ENCODE measurements at places on chromosomes 5 and 9.

DNA sequence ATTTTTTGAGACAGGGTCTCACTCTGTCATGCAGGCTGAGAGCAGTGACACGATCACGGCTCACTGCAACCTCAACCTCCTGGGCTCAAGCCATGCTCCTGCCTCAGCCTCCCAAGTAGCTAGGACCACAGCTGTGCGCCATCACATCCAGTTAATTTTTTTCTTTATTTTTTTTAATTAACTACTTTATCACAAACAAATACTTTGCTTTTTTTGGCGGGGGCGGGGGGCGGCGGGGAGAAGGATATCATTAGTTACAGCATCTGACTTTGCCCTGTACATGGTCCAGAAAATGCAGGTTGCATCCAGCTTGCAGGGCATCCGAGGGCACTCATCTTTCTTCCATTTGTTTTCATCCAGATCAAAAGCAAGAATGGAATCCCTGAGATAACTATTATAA lies 201.8 kb upstream of the IER5L start:
- DNase-seq, result no peak

DNA sequence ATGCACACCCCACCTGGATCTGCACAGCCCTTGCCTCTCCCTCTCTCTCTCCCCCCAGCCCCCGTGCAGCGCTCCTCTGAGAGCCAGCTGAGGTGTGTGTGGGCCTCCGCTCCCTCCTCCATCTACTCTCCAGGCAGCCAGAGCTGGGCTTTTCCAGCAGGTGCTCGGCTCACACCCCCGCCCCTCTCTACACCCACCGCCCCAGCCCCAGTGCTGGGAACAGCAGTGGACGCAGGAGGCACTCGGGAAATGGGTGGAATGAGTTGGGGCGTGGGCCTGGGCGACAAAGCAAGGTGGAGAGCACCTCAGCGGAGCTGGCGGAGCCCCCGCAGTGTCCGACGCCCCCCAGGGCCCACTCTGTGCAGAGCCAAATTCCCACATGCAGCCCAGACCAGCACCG lies 13.3 kb upstream of the LHX3 start:
- no peak for DNase-seq

GRCh38 chr5:107968998-107969397 lies 298.3 kb upstream of the EFNA5 start:
- no peak for DNase-seq

GRCh38 chr5:79901631-79902030 lies 89.4 kb downstream of the MTX3 start:
- no peak for DNase-seq

GRCh38 chr9:129213551-129213950 lies 35.5 kb upstream of the IER5L start:
- no peak for DNase-seq

DNA sequence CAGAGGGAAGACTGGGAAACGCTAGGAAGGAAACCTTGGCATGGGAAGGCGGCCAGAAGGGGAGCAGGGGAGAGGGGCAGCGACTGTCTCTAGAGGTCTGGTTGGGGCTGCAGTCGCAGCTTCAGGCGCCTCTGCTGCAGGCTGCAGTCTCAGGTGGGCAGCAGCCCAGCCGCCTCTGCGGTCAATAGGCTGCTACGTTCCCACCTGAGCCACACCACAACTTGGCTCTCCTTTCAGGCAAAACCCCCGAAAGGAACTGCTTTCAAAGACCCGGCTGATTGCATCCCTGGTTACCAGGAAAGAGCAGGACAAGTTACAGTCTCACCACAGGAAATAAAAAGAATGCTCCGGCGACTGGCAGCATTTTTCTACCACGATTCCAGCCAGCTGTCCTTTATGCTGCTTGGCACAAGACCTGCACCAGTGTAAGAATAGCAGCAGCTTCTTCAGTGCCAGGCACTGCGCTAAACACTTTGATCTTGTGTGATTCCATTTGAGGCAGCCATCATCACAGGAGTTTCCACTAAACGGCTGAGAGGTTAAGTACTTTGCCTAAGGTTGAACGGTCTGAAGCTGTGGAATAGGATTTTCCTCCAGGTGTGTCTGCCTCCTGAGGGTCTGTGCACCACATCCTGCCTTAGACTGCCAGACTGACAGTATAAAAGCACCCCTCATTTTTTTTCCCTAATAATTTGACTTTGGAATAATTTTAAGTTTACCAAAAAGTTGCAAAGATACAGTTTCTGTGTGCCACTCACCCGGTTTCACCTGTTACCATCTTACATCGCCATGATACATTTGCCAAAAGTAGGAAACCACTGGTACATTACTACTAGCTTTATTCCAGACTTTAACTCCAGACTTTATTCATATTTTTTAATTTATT lies 7.5 kb downstream of the RPS14 start:
- DNase-seq, result no peak

- DNase-seq, result no peak
Observed at GRCh38 chr5:154885439-154885838, 27.0 kb downstream of the CNOT8 start.

DNA sequence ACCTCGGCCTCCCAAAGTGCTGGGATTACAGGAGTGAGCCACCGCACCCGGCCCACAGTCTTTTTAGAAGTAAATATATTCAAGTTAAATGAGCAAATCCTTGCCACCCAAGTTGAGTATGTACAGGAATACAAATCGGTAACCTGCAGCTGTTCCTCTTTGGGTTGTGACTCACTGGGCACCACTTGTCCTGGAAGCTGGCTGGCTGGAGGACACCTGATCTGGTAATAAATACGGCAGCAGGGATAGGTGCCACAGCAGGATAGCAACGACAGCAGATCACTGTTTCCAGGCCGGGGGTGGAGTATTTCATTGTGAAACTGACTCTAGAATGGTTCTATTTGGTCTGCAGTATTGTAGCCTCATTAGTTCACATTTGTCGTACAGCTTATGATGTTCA lies 35.7 kb upstream of the SLC36A2 start:
- no peak for DNase-seq

GRCh38 chr5:112036206-112036605 lies 279.2 kb upstream of the NREP start:
- no peak for DNase-seq

- no peak for DNase-seq
Observed at GRCh38 chr9:120758544-120758943, 34.7 kb downstream of the FBXW2 start.

DNA sequence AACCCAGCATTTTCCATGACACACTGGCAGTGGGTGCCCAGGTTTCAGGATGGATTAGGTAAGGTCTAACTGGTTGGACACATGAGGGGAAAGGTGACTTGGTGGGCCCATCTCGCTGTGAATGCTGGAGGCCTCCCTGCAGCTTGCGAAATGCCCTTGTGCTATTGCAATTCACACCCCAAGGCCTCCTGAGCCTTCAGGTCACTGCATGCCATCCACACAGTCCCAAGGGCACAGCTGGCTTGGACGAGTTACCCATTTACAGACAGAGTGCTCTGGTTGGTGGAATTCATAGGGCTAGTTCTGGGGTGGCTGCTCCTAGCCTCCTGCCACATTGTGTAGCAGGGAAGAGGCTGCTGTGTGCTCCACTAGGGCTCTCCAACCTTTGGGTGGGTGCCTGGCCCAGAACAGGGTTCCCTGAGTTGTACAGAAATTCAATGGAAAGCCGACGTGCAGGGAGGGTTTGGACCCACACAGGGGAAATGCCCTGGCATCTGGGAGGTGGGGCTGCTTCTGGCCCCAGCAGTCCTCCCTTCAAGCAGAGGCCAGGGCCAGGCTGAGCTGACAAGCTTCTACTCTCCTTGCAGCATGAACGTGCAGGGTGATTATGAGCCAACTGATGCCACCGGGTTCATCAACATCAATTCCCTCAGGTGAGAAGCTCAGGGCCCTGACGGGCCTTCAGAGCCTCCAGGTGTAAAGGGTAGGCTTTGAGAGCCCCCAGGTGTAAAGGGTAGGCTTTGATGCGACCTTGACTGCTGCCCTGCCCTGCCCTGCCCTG lies 54.3 kb downstream of the ASS1 start:
- DNase-seq, result no peak

- peak; percentile 5 for DNase-seq
Observed at GRCh38 chr9:115209601-115210306, 91.8 kb upstream of the TNC start.

DNA sequence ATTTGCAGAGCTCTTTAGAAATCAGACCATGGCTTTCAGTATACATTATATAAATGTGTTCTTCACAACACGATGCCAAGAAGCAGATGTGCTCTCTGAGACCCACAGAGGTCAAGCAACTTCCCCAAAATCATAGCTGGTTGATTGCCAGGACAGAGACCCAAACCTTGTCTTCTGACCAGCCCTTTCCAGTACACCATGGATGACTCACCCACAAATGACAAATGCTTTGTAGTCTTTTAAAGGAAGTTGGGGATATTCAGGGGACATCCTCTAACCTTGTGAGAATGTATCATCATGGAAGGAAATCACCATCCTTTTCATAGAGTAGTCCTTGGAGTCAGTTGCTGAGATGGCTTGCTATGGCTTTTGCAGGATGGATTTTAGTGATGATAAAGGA lies 30.1 kb downstream of the ZNF462 start:
- DNase-seq, result no peak

DNA sequence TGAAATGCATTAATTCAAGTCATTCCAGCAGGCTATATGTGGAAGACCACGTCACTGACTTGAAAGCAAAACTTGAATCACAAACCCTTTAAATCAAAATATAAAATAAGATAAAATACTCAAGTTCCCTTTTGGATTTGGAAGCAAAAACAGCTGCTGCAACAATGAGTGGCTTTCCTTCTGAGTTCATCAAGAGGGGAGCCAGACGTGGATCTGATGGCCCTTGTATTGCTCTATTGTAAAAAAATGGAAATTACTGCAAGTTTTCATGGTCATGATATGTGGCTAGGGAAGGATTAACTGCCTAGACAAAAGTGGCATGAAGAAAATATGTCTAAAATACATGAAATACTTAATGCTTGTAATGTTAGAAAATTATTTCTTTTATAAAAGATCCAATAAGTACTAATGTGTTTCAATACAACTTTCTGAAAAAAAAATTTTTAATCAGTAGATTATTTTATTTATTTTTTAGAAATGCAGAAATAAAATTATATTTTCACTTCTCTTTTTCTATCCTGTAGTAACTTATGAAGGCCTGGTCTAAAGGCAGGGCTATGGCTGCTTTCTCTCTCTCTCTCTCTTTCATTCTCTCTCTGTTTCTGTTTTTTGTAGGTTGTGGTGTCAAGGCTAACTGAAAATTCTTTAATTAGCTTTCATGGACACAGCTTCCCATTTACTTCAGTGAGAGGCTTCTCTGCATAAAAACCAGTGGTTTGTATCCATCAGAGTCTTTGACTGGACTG lies 24.0 kb downstream of the LIX1 start:
- DNase-seq, result no peak

DNA sequence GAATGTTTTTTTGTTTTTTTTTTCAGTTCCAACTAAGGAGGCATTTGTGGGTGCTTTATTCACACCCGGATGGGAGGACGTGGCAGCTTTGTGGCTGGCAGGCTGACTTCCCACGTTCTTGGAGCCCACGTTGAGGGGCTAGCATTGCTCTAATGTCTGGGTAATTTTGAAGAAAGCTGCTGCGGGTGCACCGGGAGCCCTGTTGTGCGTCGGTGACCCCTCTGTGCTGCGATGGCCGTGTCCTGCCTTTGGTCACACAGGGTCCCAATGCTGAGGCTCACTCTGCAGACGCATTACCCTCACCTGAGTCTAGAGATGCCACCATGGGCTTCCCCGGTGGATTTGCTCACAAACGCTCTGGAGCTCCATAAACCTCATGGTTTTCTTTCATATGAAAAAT lies 34.2 kb downstream of the NDUFS6 start:
- DNase-seq, result no peak

DNA sequence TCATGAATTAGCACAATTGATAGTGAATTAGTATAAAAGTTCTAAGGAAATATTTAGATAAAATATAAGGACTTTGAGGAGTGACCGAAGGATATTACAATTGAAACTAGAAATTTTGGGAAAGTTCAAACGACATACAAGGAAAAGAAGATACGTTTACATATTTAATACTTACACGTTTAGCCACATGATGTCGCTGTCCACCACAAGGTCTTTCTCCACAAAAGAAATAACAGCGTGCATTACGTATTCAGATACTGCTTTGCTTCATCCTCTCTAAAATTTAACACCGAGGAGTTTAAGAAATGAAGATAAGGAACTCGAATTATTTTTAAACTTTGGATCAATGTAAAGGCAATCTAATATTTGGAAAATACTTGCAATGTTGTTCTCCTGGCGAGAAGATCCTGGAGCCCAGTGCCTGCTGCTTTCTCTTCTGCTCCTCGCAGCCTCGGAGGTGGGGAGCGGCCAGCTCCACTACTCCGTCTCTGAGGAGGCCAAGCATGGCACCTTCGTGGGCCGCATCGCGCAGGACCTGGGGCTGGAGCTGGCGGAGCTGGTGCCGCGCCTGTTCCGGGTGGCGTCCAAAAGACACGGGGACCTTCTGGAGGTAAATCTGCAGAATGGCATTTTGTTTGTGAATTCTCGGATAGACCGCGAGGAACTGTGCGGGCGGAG lies at the start of gene PCDHA3:
TSS of gene PCDHA3 (plus strand) at position 242 of the 678 bp plus-strand sequence.
- no peak for DNase-seq

- DNase-seq, result no peak
Observed at GRCh38 chr9:72401396-72401795, 36.4 kb upstream of the ZFAND5 start.

- no peak for DNase-seq
Observed at GRCh38 chr5:160835818-160836528, 16.0 kb downstream of the ATP10B start.
